CD4-positive, alpha-beta T cell treated with Interleukin-4 for 1 hour (primary cell): ENCODE measurements at places on chromosomes 12 and 14.

GRCh38 chr14:29390081-29390832 lies 537.4 kb downstream of the PRKD1 start:
- DNase-seq: no peak

GRCh38 chr12:61138415-61138759 lies 1121.8 kb upstream of the USP15 start:
- no peak for DNase-seq

- no peak for DNase-seq
Measured at GRCh38 chr12:109813810-109814416, 19.3 kb downstream of the TRPV4 start.

GRCh38 chr12:38279756-38280155 lies 36.8 kb upstream of the ALG10B start:
- no peak for DNase-seq

GRCh38 chr14:53569446-53569845 lies 387.2 kb downstream of the BMP4 start:
- no peak for DNase-seq

DNA sequence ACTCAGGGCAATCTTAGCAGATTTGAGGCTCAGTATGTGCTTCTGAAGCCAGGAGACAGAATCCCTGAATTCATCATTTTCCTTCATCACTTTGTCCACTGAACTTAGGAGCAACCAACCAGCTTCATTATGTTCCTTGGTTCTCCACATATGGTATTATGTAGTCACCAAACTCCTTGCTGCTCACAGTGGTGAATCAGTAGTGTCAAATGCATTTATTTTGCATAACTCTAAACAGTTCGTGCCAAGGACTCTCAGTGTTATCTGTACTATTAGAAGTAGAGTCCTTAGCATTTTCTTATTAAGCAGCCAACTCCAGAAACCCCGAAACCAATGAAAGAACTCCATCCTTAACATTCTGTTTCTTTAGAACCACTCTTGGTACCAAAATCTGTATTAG lies 466.9 kb upstream of the RGS6 start:
- DNase-seq: no peak

DNA sequence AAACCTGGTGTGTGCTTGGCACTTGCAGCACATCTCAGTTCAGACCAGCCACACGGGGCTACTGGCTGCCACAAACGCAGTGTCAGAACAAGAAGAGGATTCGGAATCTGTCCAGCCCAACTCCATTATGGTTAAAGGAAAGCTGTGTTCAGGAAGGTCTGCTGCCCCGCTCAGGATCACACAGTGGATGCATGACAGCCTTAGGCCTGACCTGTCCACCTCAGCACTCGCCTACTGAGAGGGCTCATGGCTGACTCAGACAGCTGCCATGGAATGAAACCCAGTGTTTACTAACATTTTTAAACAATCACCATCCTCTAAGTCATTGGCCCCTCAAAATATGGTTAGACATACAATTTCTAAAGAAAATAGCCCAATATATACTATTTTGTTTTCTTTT lies 5.6 kb upstream of the NIN start:
- DNase-seq: no peak

DNA sequence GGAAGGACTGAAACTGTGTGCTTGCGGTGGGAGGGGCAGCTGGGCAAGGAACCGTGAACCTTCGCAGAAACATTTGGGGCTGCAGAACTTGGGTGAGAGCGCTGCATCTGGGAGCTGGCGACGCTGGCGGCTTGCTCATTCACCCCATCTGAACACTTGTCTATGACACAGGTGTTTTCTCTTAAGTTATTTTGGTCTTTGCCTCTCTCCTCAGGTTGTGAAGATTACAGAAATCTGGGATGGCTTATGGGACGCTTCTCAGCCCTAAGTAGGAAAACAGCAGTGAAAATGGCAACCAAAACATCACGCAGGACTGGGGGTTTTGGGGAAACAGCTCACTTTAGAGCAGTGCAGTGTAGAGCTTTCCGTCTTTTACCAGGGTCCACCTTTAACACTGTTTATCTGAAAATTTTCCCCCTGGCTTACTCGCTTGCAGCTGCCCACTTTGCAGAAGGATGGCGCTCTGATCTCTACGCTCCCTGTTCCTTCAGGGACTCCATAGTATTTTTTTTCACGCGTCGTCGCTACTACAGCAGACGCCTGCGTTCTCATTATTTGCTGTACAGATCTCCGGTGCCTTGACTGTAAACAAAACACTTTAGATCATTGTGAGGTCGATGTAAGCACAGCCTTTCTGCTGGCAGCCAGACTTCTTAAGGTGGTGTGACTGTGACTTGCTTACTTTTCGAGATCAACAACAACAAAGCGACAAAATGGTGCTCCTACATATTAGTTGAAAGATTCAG lies 2.7 kb upstream of the CDKN1B start:
- peak; percentile 84 for DNase-seq

GRCh38 chr14:102827716-102828115 lies 50.5 kb downstream of the TRAF3 start:
- no peak for DNase-seq

DNA sequence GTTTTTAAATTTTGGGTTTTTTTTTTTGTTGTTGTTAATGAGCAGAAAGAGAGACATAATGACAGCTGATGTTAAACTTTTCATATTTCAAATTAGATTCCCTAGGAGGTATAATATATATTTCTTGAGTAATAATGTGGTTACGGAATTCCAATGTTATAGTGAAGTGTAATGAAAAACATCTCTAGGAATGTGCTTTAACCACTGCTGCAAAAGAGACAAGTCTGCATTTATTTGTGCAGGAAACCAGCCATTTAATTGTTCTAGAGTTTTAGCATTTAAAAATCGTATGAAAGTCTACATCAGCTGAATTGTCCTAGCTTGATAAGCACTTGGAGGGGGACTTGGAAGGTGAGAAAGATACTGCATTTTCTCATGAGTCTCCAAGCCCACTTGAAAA lies 14.3 kb downstream of the SERPINA10 start:
- no peak for DNase-seq
